ENCODE measurements at places on chromosomes 12 and 14.

DNA sequence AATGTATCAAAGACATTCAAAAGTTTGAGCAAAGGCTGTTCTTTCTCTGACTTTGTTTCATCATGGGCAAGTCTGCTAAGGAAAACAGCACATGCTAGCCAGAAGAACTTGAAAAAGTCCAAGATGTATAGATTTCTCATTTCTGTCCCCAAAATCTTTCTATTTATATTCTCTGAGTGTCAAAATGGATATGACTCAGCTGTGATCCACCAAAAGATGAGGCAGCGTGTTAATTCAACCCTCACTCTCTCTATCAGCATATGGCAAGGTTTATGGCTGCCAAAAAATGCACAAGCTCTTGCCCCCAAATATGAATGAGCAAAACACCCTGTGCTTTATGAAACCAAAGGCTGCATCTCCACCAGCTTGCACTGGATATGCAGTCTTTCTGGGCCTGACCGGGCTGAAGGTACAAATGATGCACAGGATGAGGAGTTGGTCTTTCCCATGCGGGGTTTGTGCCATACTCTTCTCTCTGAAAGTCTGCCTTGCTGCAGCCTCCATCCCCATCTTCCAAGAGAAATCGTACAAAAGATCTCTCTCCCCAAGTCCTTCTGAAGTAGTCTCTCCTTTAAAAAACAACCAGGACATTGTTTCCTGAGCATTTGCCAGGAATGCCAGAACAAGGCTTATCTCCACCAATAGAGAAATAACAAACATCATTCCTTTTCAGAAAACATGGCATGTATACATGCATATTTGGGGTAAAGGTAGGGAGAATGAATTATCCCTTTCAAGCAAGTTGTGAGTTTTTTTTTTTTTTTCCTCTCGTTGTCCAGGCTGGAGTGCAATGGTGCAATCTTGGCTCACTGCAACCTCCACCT, 203.4 kb downstream of the TMX1 start:
- DNase-seq, result no peak

GRCh38 chr12:8987685-8988084, 1.7 kb upstream of the KLRG1 start:
- no peak for DNase-seq

DNA sequence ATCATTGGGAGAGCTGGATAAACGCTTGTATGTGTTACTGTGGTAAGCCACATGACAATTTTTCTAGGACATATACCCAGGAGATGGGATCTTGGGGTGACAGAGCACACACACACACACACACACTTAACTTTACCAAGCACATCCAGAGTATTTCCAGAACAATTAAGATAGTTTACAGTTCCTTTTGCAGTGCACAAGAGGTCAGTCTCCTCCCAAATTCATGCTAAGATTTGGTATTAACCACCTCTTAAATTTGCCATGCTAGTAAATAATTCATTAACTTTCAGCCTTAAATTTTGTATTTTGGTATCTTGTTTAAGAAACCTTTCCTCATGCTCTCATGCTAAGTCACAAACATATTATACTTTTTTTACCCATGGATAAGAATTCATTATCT, 33.9 kb upstream of the LIMA1 start:
- no peak for DNase-seq

DNA sequence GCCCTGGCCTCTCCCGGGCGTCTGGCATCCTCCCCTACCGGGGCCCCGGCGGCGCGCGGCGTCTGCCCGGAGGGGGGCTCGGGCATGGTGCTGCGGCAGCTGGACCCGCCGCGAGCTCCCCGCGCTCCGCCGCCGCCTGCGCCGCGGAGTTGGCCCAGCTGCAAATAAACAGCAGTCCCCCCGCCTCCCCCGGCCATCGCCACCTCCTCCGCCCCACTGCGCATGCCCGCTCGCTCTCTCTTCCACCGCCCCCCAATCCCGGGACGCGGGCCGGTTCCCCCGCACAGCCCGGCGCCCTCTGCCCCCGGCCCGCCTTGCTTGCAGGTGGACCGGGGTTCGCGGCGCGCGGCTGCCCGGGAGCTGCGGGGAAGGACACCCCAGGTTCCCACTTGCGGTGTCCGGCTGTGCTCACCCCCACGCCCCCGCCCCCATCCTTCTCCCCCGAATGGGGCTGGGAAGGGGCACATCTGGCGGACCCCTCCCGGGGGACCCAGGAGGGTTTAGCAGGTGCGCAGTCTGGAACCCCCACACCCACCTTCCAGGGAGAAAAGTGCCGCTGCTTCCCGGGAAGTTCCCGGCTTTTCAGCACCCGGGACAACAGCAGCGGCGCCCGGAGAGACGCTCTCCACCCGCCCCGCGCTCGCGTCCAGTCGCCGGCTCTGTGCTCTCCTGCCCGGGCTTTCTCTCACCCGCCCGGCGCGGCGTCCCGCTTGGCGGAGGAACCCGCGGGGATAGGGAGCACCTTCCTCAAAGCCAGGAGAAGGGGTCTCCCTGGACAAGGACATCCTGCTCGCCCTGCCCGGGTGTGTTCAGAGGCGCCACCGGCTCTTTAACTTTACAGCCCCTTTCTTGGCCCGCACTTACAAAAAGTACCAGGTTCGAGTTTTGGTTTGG, at the start of gene TMTC1:
Gene TMTC1, minus strand, starts transcription at position 170 of the 894 bp plus-strand sequence. CDS start 191 bp downstream, outside the sequence.
- DNase-seq, result no peak

DNA sequence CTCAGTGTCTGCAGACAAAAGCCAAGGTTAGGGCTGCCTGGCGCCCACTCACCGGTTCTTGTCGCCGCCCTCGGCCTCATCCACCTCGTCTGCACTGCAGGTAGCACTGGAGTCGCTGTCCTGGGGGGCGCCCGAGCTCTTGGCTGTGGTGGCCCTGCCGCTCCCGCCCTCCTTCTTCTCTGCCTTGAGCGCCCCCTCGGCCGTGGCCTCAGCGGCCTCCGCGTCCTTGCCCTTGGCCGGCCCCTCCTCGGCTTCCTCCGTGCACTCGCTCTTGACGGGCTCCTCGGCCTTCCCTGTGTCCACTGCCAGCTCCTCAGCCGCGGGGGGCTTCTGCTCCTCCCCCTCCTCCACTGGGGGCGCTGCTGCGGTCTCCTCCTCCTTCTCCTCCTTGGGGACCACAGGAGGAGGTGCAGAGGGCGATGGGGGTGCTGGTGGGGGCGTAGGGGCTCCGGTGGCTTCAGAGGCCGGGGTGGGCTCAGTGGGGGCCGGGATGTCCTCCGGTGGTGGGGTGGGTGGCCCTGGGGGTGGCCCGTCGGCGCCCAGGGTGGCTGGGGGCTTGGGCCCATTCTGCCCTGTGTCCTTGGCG, 77.2 kb downstream of the RFLNA start:
- DNase-seq, result no peak

DNA sequence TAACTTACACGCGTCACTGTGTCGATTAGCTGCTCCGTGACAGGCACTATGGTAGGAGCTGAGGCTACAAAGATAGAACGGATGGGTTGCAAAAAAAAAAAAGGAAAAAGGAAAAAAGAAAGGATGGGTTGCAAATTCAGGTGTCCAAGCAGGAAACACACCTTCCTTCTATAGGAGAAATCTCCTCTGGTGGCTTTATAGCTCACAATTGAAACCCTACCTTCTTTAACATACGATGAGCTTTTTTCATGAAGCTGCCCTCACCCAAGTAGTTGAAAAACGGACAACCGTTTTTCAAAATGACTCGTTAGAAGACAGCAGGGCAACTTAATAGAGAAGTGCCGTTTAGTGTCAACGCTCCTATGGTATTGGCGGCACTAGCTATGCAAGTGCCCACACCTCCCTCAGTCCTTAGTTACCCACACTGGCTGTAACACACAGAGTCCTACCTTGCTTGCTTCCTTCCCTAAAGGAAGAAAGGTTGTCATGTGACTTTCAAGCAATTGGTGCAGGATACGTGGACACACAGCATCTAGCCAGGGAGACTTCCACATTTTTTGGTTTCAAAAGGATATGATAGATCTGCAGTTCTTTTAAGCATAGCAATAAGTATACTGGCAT, 682 bp upstream of the TRIP11 start:
- DNase-seq, result no peak

- no peak for DNase-seq
Observed at GRCh38 chr12:105085501-105085900, 1.2 kb upstream of the ALDH1L2 start.

DNA sequence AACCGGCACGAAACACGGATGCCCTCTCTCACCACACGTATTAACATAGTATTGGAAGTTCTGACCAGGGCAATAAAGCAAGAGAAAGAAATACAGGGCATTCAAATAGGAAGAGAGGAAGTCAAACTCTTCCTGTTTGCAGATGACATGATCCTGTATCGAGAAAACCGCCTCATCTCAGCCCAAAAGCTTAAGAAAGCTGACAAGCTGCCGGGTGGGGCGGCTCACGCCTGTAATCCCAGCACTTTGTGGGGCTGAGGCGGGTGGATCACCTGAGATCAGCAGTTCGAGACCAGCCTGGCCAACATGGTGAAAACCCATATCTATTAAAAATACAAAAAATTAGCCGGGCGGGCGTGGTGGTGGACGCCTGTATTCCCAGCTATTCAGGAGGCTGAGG, 17.7 kb downstream of the OR6S1 start:
- DNase-seq, result no peak

DNA sequence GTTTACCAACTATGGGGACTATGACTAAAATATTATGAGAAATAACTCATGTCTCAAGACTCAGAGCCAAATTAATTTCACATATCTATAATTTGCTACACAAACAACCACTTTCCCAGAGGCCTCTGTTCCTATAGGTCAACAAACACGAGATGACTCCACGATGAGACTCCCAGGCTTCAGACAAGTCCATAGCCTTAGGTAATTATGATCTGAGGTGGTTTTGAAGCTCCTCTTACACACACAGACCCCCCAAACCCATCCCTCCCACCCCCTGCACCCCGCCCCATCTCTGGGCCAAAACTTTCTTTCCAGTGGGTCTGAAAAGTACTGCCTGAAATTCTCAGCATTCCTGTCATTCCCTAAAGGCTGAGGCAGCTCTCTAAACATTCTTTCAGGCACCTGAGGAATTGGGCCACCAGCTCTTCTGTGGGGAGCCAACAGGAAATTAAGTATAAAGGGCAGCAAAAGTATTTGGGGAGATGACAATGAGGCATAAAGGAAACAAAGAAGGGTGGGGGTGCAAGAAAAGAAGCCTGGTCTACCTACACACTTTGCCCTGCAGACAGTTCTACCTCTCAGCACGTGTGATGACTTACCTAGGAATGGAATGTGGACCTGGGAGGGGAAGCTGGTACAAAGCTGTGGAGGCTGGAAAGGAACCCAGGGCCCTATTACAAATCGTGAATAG, 143.6 kb downstream of the PAWR start:
- no peak for DNase-seq

DNA sequence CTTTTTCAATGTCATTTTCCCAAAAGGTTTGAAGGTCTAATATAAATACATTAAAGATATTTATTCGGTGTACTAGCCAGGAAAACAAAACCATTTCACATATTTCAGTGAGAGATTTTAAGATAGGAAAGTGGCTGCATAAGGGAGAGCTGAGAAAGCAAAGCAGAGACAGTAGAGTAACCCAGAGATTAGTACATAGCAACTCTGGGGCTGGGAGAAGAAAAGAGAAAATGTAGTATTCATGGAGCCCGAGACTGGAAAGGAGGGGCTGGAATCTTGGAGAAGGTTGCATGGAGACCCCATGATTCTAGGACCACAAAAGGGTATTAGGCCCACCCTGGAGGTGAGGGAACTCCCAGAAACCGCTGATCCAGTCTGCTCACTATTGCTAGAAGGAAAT, 236.9 kb downstream of the PAWR start:
- no peak for DNase-seq

Measured in activated T-cell treated with anti-CD3 and anti-CD28 coated beads, Interleukin-2, amount 50 U/mL, for 4 hours (primary cell).